ENCODE measurements at places on chromosomes 16 and 17. TPM values are rescaled to one million over a fixed set of nuclear protein-coding genes. Genes with fewer than 3 reads are reported as not detected.

- DNase-seq: no peak
Observed at GRCh38 chr17:19787733-19788357, 39.7 kb upstream of the ALDH3A1 start.

- DNase-seq: no peak
Observed at GRCh38 chr16:349211-349610, 3.3 kb downstream of the AXIN1 start.

GRCh38 chr16:1781758-1782407 is 488 bp downstream of the SPSB3 start:
- no peak for DNase-seq

- no peak for DNase-seq
Observed at GRCh38 chr17:13569398-13570123, 32.2 kb downstream of the HS3ST3A1 start.

GRCh38 chr16:68696514-68696913 is 40.6 kb upstream of the CDH1 start:
- no peak for DNase-seq

KRT33B gene
- total RNA-seq: not detected

DNA sequence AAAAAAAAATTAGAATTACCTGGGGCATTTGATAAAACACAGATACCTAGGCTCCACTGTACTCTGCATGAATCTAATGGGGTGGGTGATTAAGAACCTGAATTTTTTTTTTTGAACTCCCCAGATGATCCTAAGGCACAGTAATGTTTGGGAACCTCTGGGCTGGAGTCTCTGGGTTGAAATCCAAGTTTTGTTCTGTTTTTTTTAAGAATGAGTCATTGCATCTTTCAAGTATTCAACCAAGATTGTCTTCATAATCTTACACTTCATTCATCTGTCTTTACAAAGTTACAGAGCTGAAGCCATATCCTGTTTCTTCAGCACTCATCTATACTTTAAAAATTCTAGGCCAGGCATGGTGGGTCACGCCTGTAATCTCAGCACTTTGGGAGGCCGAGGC is 52.6 kb downstream of the PIGL start:
- no peak for DNase-seq

TBX2 gene
- 16.5 TPM for total RNA-seq

KRTAP3-1 gene
- not detected for total RNA-seq
